AG10803 (cell line): ENCODE measurements at places on chromosomes 13 and 19.

- DNase-seq: no peak
These were observed 5.5 kb upstream of the NAPA start for GRCh38 chr19:47520343-47520806.

GRCh38 chr13:99469041-99469440 lies 32.2 kb upstream of the TM9SF2 start:
- no peak for DNase-seq

DNA sequence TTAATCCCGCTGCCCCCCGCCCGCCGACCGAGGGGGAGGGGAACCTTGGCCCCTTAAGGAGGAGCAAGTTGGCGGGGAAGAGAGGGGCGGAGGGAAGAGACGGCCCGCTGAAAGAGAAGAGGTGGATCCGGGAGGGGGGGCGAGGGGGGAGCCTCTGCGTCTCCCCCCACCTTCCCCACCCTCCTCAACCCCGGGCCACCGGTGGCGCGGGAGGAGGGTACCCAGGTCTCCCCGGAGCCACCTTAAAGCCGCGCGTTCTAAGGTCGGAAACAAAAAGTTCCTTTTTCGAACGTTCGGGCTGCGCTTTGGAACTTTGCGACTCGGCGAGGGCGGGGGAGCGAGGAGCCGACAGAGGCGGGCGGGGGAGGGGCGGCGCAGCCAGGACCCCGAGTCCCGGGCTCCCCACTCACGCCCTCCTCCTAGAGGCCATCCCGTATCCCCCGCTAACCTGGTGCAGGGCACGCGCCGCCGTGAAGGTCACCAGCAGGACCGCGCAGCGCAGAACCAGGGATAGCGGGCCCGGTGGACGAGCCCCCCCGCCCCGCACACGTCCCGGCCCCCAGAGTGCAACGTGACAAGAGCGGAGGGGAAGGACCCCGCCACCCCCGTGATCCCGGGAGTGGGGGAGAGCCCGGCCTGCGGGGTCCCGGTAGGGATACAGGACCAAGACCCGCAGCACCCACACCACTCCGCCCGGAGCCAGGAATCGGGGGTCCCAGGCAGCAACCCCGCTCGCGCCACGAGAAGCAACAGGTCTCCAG lies 659 bp downstream of the ERF start:
- no peak for DNase-seq

- no peak for DNase-seq
These were observed 26.7 kb upstream of the FFAR2 start for GRCh38 chr19:35421362-35421761.

GRCh38 chr19:6738787-6739389 lies 592 bp upstream of the TRIP10 start:
- no peak for DNase-seq
